ENCODE measurements at places on chromosomes 16 and 17. TPM values are rescaled to one million over a fixed set of nuclear protein-coding genes. Genes with fewer than 3 reads are reported as not detected.

DNA sequence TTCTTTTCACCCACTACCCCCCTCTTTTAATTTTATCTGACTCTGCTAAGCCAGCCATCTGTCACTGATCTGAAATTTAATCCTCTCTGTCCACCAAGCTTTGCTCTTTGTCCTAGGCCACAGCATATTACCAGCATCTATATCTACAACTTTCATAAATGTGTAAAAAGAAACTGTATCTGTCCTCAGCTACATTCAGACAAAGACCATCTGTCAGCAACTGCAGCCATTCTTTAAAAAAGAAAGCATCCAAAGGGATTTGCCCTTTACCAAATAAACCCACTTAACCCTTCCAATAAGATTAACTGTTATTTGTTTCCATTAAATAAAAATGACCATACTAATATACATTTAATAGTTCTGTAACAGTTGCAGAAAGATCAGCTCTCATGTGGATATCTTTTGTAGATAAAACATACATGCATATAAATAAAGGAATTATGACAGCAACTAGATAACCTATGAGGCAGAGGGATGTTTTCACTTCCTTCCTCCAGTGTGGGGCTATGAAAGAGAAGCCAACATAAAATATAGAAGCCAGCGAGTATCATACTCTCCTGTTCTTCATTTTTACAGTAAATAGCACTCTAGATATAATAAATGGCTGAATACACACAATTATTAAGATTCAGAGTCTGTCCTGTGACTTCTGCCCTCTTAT lies 602.5 kb upstream of the SALL1 start:
- DNase-seq, result no peak

DNA sequence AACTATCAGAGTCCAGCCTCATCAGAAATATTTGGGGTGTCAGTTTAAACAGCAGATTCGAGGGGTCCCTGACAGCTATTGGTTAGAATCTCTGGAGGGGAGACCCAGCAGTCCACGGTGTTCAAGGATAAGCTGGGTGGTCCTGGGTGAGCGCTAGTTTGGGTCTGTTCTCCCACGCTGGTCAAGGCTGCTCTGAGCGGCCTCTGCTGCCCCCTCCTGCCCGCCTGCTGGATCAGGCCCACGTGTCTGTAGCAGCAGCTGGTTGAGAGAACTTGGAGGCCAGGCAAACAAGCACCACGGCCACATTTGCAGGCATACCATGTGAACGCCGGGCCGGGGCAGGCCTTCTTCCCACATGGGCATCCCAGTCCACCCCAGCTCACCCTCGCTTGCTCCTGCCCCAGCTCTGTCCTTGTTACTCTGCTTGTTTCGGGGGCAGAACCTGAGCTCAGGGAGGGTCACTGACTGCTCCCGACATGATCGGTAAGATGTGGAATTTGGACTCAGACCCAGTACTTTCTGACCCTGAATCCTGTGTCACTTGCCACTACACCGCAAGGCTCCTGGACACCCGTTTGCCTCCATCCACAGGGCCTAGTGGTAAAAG lies 7.4 kb downstream of the FOXF1 start:
- DNase-seq, result no peak

GRCh38 chr17:81223762-81224130 lies 981 bp upstream of the CEP131 start:
- no peak for DNase-seq

DNA sequence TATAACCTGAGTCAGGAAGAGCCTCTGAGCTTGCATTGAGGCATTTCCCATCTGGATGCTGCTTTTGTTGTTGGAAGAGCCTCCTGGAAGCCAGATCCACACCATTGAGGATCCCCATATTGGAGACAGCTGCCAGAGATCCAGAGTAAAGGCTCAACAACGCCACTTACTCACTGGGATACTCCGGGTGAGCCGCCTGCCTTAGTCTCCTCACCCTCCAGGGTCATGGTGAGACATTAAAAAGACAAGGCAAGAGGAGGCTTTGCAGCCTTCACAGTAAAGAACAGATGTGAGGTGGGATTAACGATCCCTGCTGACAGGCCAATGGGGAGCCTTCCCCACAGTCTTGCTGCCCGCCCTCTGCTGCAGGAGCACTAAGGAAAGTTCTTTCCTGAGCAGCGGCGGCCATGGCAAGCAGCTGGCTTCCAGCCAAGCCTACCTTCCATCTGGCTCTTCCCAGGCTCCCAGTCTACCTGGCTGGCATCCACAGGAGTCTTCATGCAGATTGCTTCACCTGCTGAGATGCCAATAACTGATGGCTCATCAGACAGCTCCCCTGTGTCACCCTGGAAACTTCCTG lies 198.5 kb downstream of the CYLD start:
- no peak for DNase-seq

The UTS2R gene
- not detected for polyA plus RNA-seq

DNA sequence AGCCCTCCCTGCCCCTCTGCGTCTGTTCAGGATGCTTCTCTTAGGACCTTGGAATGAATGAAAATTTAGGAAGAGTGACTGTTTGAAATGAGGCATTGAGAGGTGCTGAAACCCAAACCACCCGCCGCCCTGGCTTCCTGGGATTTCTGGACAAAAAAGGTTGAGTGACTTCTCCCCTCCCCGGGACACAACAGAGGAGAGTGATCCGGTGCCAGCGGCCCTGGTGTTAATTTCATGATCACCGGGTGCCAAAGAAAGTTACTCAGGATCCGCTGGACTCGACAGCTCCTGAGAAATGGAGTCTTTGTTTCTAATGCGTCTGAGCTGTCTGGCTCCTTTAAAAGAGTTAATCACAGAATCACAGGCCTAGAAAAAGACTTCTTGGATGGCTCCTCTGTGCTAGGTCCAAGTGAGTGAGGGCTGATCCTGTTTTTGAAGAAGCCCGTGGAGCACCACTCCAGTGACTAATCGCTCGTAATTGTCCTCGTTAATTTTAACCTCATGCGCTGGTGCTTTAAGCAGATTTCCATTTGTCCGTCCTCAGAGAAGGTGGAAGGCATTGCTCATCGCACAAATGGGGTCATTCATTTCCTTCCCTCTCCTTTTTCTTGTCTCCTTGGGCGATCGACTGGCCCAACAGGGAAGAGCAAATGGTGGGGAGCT lies 144.4 kb upstream of the ZFHX3 start:
- DNase-seq, result no peak

DNA sequence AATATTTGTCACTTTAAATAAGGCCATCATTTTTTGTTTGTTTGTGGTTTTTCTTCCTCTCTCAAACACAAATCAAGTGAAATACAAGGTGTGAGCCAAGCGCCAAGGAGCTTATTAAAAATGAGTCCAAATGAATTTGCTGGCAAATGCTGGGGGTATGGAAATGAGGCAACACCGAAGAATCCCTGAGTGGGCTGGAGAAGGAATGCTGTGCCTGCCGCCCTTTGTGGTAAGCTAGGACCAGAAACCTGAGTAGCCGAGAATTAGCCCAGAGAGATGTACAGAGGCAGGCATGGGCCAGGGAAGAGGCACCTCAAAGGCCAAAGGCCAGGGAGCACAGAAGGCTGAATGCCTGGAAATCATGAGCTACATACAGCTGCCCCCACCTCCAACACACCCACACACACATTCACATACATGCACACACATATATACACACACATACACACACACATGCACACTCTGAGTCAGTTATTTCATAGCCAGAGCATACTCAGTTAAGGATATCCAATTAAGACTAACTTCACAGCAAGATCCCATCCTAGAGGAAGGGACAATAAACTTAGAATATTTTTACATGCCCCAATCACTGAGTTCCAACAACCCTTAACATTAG lies 266.1 kb upstream of the DYNLRB2 start:
- no peak for DNase-seq

- no peak for DNase-seq
These were observed 21.3 kb downstream of the MBTPS1 start for GRCh38 chr16:84095466-84095865.

- DNase-seq, result no peak
These were observed 7.3 kb downstream of the PCGF2 start for GRCh38 chr17:38740806-38741205.

GRCh38 chr16:11140098-11140375 lies 116.0 kb downstream of the SOCS1 start:
- DNase-seq, result no peak

DNA sequence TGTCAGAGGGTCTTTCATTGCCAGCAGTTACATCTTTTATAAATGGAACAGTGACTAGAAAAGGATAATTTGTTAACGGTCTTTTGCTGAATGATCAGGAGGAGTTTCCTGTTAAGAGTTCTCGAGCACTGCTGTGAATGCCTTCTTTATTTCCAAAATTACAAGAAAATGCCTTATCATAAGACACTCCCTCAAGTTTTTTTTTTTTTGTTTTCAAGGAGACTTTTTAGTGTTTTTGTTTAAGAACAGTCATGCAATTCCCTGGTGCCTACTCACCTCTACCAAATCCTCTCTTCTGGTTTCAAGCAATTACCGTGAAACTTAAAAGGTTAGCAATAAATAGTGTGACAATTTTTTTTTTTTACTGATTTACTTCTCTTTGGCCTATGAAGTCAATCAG lies 19.0 kb upstream of the VWA3A start:
- no peak for DNase-seq

GRCh38 chr17:47808830-47809480 lies 12.6 kb downstream of the OSBPL7 start:
- DNase-seq, result no peak

The RPL13 gene
- polyA plus RNA-seq, result 2,095 TPM

DNA sequence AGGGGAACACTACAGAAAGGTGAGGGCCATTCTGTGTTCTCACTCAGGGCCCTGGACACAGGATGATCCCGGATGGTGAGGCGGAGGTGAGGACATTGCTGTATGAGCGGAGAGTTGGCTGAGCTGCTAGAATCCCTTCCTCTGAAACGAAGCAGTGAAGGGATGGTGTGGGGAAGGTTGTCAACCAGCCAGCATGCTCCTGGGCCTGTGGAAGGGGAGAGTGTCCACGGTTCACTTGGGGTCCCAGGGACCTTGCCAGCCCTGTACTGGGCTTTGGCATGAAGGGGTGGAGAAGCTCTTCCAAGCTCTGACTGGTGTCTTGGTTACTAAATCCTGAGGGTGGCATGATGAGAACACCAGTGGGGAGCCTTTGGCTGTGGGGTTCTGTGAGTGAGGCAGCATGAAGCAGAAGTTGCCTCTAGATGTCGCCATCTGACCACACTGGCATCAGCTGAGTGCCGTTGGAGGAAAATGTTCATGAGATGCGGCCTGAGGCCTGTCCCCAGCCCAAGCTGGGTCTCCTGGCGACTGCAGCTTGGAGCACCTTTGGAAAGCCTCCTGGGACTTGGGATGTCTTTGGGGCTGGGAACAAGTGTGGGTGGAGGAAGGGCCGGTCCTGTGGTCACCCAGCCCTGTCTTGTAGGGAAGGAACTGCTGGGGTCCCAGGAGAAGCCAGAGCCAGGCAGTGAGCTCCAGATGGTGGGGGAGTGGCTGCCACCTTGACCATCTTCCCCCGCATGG lies 14.8 kb downstream of the PDP2 start:
- DNase-seq, result no peak

- no peak for DNase-seq
These were observed 51.3 kb downstream of the TNFRSF13B start for GRCh38 chr17:16920628-16921020.

GRCh38 chr16:90018652-90019542 lies at the start of gene DBNDD1:
DBNDD1 (minus strand) TSS chr16:90019456; CDS start chr16:90019341, 115 bp downstream.
- no peak for DNase-seq

DNA sequence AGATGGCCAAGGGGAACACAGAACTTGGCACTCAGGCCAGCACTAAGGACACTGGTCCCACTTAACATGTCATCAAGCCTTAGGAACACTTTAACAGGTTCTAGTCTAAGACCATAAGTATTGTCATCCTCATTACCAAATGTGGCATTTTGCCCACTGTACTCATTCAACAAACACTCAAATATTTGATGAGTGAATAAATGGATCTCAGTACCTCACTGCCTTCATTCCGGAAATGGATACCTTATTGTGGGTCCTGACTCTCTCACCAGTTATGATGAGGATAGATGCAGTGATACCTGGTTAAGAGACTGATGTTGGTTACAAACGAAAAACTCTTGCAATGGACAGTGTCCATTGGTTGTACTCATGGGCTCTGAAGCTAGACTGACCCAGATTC lies 455.2 kb upstream of the DYNLRB2 start:
- DNase-seq, result no peak

The PMP22 gene
- 12.1 TPM for polyA plus RNA-seq

The EDC4 gene
- 16.7 TPM for polyA plus RNA-seq

GRCh38 chr17:2055292-2056205 lies 646 bp downstream of the HIC1 start:
- DNase-seq, result no peak

- no peak for DNase-seq
These were observed 5.2 kb upstream of the EIF1 start for GRCh38 chr17:41683441-41684007.

The ANKRD40CL gene
- polyA plus RNA-seq, result not detected

The SYNGR3 gene
- polyA plus RNA-seq, result 0.30 TPM

- DNase-seq, result no peak
These were observed 3.7 kb downstream of the TRAF7 start for GRCh38 chr16:2159175-2159838.

GRCh38 chr17:9520649-9521048 lies 55.0 kb downstream of the STX8 start:
- no peak for DNase-seq

DNA sequence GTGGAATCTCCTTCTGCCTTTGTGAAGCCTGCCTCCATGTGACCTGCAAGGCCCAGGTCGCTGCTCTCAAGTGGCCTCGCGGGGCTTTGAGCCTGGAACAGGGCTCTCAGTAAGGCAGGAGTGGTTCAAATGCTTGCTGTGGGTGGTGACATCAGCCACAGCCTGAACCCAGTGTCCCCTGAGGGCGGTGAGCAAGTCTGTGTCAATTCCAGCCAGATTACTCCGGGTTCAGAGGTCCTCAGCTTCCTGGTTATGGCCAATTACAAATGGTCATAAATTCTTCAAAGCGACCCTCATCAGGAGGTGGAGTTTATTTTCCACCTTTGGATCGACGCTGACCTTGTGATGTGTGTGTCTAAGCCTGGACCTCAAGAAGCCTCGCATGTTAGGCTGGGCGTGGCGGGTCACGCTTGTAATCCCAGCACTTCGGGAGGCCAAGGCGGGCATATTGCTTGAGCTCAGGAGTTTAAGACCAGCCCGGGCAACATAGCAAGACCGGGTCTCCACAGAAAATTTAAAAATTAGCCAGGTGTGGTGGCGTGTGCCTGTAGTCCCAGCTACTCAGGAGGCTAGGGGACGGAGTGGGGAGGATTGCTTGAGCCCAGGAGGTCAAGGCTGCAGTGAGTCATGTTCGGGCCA lies 17.3 kb downstream of the LGALS3BP start:
- DNase-seq, result no peak

Data from keratinocyte (primary cell).